ENCODE measurements at places on chromosomes 5 and 9.
A peak's percentile ranks its signal among the peaks of the same experiment; 100 is the strongest.

- no peak for DNase-seq
Observed at GRCh38 chr5:125868036-125868435, 555.2 kb upstream of the GRAMD2B start.

- DNase-seq, result no peak
Observed at GRCh38 chr9:112332214-112332613, 1.2 kb downstream of the PTBP3 start.

DNA sequence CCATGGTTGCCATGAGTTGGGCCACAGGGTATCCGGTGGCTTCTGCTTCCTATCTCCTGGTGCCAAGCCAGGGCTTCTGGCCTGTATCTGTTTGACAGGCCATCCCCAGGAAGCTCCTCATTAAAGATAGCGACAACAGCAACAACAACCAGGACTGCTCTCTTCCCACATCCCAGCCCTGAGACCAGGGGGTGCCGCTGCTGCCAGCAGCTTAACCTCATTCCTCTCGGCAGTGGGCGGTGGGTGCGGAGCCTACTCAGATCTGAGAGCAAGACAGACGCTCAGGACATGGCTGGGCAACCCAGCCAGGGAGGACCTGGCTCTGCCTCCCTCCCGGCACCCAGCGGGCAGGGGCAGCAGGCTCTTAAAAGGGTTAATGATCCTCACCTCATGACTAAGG lies 98.3 kb downstream of the PSD2 start:
- DNase-seq, result no peak

DNA sequence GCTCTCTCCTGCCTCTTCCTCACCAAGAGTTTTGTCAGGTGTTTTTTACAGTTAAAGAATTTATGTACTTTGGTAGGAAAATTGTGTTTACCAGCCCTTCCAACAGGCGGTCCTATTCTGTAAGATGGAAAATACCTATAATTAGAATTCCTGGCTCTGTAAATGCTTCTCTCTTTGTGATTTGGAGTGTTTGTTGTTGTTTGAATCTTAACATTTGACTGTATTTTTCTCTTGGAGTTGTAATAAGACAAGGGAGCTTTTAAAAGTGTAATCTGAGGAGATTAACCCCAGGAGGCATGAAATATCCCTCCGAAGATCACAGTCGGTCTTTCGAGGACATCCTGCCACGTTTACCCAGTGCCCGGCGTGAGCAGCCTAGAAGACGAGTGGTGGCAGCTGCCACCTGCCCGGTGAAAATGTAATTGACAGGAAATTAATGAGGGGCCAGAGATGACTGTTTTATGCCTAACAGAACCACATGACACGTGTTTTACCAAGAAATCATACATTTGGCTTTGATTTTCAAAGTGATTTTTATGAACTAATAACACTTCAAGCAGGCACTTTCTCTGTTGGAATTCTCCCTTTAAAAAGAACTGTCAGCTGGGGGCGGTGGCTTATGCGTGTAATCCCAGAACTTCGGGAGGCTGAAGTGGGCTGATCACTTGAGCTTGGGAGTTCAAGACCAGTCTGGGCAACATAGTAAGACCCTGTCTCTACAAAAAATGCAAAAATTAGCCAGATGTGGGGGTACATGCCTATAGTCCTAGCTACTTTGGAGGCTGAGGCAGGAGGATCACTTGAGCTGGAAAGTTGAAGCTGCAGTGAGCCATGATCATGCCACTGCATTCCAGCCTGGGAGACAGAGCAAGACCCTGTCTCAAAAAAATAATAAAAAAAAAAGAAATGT lies 20.0 kb downstream of the ANKRD33B start:
- no peak for DNase-seq

DNA sequence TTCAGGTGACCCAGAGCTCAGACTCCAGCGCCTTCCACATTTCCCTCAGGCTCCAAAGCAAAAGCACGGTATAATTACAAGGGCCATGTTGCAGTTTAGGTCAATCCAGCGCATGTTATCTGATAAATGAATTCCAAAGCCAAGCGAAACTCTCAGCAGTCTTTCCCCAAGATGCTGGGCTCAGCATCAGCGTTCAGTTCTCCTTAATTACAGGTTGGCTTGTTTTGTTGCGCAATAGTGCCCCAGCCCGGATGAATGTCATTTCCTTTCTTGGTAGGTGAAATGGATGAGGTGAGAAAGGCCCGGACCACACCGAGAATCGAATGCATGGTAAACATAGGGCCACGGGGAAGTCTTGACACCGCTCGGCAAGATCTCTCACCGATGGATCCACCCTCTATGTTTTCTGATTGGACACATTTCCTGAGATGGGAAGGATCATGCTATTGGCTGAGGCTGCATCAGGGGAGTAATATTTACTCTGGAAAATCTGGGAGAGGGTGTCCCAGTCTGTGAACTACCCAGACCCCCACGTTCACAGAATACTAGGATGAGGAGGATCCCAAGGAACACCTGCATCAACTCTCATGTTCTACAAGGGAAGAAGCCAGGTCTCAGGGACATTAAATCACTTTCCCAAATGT lies 221.2 kb upstream of the ANKRD55 start:
- no peak for DNase-seq

DNA sequence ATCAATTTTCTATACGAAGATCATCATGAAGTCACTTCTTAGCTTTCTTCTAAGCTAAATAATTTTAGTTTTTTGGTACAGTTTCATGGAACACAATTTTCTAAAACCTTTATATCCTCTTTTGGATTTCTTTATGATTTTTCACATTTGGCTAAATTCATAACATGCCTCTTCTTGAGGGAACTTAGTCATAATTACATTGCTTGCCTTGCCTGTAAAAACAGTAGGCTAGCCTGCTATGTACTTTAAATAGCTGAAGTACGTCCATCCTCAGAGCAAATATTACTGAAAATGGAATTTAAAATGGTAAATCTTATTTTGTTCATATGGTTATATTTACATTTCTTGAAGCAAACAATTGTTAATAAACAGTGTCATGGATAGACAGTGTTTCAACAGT lies 225.0 kb downstream of the VPS13A start:
- no peak for DNase-seq

DNA sequence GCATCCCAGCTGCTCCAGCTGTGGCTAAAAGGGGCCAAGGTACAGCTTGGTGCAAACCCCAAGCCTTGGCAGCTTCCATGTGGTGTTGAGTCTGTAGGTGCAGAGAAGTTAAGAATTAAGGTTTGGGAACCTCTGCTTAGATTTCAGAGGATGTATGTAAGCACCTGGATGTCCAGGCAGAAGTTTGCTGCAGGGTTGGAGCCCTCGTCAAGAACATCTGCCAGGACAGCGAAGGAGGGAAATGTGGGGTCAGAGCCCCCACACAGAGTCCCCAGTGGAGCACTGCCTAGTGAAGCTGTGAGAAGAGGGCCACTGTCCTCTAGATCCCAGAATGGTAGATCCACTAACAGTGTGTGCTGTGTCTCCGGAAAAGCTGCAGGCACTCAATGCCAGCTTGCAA lies 236.2 kb upstream of the ADRA1B start:
- no peak for DNase-seq

GRCh38 chr5:126000507-126000906 lies 422.7 kb upstream of the GRAMD2B start:
- no peak for DNase-seq

- DNase-seq, result no peak
Observed at GRCh38 chr9:105963343-105964099, 269.2 kb downstream of the TMEM38B start.

DNA sequence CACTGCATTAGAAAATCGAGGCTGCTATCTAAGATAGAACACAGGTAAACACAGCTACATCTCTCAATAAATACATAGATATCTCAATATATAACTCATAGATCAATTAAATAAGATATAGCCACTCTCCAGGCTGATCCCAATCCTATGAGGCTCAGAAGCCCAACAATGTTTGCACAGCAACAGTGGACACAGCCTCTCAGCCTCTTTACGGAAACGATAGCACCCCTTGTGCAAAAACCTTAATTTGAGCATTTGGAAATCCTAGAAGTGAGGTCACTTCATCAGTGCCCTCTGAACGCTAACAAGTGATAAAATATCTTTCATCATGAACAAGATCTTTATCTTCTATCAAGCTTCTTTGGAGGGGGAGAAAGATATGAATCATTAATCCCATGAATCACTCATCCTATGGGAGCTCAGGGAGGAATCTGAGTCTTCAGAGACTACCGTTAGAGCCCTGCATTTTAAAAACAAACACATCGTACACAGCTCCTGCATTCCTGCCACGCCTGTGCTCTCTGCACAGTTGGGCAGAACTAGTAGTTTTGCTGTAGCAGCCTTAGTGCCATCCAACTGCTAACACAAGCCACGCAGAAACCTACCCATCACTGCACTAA lies 71.4 kb downstream of the MED27 start:
- DNase-seq, result no peak

DNA sequence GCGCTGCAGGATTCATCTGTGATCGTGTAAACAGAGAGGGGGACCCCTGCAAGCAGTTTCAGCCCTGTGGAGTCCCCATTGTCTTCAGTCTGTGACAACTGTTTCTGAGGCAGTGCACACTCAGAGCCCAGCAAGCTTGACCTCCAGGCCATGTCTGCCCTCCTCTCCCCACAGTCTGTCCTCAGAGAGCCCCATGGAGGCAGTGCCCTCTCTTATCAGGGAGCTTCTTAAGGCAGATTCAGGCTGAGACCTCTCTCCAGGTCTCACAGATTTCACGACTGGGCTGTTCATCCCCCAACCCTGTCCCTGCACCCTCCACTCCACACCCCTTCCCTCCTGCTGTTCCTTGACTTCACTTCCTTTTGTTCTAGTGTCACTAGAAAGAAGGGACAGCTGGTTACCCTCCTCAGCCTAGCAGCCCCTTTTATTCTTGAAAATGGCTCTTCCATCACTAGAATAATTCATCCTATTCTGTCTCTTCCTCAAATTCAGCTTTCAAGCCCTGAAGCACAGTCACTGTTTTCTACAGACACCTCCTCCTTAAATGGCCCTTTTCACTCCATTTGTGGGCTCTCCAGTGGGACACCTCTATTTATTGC lies 218.4 kb downstream of the MED10 start:
- DNase-seq, result no peak

DNA sequence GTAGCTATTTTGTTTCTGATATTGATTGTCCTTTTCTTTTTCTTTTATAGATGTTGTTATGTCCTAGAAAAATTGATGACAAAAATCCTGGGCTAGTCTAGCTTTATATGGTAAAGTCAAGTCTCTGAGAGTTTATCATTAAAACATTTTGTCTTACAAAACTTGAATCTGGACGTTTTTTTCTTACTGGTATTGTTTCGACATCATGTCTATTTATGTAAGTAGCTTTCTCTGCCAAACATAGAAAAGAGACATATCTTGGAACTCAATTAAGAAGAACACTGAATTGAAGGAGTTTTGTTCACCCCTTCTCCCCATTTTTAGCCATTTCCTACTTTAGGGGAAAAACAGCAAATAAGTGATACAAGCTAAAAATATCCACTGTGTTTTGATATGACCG lies 151.5 kb downstream of the ISOC1 start:
- DNase-seq, result no peak

DNA sequence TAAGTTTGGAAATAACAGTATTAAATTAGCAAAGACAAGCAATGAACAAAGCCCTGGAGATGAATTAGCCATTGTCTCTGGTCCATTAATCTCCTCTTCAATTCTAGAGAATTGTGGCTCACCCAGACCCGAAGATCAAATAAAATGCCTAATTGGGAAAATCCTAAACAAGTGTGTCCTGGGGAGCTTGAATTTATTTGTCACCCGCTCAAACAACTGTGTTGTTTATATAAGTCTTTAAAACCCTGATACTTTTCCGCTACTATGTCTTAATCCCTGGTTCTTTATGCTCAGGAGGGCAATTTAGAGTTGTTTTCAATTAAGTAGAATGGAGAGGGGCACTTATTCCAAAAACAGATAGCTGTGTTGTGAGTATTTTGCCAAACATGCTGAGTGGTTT lies 128.4 kb downstream of the ANXA1 start:
- no peak for DNase-seq

DNA sequence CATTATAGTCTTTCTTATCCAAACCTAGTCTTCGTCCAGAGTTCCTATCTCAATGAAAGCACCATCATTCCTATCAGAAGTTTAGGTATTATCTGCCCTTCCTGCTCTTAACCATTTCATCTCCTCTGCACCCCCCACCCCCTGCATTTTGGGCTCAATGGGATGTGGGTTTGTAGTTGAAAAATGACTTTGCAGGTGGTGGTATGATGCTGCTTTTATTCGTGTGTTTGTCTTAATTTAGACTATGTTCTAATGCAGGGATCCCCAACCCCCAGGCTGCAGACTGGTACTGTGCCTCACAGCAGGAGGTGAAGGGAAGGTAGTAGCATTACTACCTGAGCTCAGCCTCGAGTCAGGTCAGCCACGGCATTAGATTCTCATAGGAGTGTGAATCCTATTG lies 49.4 kb upstream of the ZNF608 start:
- DNase-seq, result no peak

DNA sequence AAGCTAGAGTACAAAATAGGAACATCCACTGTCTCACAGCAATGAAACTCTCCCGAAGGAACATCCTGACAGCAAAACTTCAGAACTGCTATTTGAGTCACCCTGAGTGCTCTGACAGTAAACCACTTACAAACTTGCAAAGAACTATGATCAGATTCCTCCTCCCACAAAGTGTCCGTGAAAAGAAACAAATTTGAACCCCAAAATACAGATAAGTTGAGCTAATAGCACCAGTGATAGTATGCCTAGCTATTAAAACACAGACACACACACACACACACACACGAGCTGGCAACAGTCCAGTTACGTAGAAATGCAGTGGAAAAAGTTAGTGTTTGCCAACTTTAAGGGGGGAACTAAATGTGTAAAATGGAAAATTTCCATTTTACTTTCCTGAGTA lies 3.1 kb upstream of the GLIS3 start:
- DNase-seq, result no peak

DNA sequence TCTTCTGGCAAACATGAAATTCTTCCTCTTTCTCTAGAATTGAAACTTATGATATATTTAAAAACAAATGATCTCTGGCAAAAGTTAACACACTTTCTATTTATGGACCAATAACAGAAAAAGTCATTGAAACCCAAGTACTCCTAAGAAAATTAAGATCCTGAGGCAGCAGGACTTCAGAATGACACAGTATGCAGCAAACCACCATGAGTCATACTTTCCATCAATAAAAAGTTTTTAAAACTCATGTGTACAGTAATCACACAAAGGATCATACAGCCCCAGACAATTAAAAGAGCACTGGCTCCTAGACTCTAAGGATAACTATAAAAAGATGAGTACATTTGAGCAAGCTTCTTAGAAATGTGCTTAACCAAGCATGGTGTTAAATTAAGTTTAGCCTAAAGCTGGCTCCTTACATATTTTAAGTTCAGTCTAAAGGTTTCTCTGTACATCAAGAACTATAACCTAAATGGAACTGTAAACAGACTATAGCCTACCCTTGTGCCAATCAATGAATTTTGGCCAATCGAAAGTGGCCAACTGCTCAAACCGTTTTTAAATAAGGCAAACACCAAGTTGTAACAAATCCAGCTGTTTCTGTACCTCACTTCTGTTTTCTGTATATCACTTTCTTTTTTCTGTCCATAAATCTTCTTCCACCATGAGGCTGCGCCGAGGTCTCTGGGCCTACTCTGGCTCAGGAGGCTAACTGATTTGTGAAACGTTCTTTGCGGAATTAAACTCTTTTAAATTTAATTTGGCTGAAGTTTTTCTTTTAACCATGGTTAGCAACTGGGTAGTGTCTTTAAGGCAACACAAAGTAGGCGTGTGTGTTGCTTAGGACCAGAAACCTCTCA lies 232.1 kb upstream of the PIK3R1 start:
- DNase-seq, result peak; percentile 13

GRCh38 chr5:609506-609905 lies 2.6 kb upstream of the CEP72 start:
- no peak for DNase-seq

GRCh38 chr5:163379298-163380155 lies 57.9 kb upstream of the CCNG1 start:
- DNase-seq, result no peak

- no peak for DNase-seq
Observed at GRCh38 chr5:20445326-20445860, 457.4 kb upstream of the CDH18 start.

Measured in HEK293T (cell line).